ENCODE measurements at places on chromosomes 5 and 9. TPM values are rescaled to one million over a fixed set of nuclear protein-coding genes. Genes with fewer than 3 reads are reported as not detected.

The TNFSF15 gene
- under 0.01 TPM for total RNA-seq

The INSL6 gene
- not detected for total RNA-seq

The PCDHB4 gene
- 0.13 TPM for total RNA-seq

The MLANA gene
- not detected for total RNA-seq

The SLC46A2 gene
- not detected for total RNA-seq

The SLC4A9 gene
- not detected for total RNA-seq

The SPAG8 gene
- 0.26 TPM for total RNA-seq

The BTNL3 gene
- not detected for total RNA-seq

The TIMD4 gene
- total RNA-seq, result not detected

The MARVELD2 gene
- total RNA-seq, result 19.5 TPM

GRCh38 chr9:128397831-128398230 is 22.8 kb upstream of the CERCAM start:
- DNase-seq, result no peak

GRCh38 chr9:107389617-107390071 is 99.9 kb downstream of the KLF4 start:
- DNase-seq, result peak; percentile 99

- DNase-seq, result peak; percentile 55
These were observed 616.4 kb upstream of the NUDT12 start for GRCh38 chr5:104178829-104179456.

DNA sequence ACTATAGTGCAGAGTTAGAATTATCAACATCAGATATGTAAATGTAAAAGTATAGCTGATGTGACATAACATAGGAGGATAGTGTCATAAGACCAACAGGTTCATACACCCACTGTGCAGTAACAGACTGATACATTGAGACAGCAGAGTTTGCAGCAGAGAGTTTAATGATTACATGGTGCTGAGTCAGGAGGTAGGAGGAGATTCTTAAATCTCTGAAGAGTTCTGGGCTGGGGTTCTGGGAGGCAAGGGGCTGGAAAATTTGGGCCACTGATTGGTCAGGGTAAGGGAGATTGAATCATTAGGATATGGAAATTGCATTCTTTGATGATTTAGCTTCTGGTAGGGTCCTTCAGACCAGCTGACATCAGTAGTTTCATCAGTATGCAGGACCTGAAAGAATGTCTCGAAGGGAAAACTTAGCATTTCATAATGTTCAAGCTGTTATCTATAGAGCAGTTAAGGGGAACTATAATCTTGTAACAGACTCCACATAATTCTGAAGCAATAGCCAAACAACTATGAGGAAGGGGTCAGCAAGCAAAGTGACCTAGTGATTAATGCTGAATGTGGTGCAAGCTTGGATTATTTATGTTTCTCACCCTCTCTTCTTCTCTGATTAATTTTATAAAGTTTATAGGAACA is 35.6 kb downstream of the CCL28 start:
- DNase-seq, result no peak

- DNase-seq, result no peak
These were observed 13.2 kb downstream of the CMYA5 start for GRCh38 chr5:79702606-79703380.

DNA sequence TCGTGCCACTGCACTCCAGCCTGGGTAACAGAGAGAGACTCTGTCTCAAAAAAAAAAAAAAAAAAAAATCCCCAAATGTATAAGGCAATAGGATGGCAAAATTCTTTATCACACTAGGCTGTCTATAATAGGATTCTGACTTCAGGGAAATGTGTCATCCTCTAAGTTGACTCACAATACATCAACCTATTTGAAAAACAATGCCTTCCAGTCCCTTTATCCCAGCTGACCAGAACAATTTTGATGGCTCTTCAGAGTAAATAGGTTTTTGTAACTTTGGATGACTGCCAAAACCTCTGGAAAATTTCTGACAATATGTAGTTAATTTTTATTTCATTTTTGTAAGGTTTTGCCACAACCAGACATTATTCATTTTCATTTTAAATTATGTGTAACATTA is 184.1 kb downstream of the CCDC192 start:
- DNase-seq, result peak; percentile 61

GRCh38 chr9:99820685-99821395 is 845 bp upstream of the NR4A3 start:
- peak; percentile 70 for DNase-seq

- peak; percentile 42 for DNase-seq
These were observed 5.9 kb downstream of the DMRTA1 start for GRCh38 chr9:22452415-22453010.

GRCh38 chr9:133845440-133845839 is 107.3 kb upstream of the SARDH start:
- DNase-seq, result no peak

- DNase-seq, result peak; percentile 38
These were observed 92.1 kb upstream of the IL12B start for GRCh38 chr5:159422361-159422760.

DNA sequence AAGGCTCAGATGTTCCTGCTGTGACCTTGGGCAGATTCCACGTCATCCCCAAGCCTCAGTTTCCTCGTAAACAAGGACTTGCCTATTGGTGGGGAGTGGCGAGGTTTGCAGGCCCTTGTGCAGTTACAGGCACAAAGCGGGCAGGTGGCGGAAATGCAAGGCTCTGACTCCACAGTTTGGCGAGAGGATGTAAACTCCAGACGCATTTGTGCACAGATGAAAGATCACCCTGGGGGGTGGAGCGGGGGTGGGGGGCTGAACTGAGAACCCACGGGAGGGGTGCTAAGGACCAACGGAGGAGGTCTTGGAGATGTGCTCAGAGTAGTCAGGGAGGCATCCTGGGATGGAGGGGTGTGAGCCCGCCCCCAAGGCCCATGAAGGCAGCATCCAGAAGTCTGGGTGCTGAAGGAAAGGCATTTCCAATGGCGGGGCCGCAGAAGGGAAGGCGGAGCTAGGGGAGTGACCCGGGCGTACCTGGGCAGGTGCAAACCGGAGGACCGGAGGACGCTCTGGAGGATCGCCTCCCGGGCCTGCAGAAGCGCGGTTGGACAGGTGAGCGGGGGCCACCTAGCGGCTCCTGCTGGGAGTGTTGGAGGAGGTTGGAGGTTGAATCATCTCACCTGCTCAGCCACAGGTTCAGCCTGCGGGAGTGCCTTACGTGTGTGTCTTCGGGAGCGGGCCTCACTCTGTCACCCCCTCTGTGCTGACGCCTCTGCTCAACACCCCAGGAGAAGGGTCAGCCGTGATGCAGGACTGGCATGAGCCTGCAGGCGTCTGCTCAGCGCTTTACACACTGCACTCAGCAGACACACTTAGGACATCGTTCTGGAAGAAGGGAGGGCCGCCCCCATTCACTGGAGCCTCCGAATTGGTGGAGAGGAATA is 1.9 kb upstream of the FIBCD1 start:
- DNase-seq, result peak; percentile 83

GRCh38 chr5:143222287-143223231 is 180.9 kb downstream of the NR3C1 start:
- no peak for DNase-seq

DNA sequence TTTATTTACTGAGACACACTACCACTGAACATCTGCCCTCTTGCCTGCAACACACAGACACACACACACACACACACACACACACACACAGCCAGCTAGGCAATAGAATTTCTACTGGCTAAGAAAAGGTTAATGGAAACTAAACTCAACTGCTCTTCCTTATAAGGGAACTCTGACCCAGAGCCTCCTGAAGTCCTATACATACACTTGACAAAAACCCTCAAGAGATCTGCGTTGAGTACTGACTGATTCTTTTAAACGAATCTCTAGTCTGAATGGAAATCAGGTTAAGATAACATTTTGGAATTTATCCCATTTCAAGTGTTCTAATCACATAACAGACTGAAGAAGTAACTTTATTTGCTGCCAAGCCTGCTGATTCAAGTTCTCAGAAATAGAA is 25.9 kb upstream of the TRPM3 start:
- no peak for DNase-seq

DNA sequence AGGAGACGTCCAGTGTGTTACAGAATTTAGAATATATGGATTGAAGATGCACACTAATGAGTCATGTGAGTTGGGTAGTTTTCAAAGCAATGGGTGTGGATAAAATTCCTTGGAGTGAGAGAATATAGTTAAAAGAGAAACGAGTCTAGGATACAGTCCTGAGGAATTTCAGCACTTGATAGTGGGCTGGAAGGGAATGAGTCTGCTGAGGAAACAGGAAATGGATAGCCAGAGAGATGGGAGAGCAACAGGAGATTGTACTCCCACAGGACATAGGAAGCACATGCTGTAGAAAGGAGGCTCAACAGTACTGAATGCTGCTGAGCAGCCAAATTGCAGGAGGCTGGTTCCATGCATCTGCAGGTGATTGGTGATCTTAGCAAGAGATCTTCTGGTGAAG is 68.1 kb downstream of the FBN2 start:
- no peak for DNase-seq

DNA sequence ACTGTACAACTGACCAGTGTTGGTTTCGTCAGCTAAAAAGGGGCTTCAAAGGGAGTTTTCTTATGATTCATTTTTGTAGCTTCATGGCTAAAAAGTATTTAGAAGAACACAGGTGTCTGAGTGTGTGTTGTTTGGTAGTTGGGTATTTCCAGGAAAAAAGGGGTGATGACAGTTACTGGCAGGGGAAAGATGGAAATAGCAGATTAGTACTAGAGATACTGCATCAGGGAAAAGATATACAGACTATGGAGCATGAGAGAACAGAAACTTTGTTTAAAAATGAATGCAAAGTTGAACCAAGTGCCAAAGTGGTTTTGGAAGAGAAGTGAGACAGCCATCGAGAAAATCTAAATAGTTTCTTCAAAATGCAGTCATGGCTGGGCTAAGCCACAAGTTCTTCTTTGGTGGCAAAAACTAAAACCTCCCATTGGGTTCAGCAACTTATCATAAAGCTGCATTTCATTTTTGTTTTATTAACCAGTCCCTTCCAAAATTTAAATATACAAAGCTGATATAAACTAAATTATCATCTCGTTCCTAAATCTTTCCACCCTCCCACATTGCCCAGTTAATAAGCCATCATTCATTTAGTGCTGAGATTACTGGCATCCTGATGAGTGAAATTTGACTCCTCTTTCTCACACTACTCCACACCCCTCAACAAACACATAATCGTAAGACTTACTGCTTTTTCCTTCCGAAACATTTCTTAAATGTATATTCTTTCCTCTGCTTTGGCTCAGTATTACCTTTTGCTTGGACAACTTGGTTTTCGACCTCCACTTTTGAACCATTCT is 33.5 kb downstream of the ELL2 start:
- no peak for DNase-seq

DNA sequence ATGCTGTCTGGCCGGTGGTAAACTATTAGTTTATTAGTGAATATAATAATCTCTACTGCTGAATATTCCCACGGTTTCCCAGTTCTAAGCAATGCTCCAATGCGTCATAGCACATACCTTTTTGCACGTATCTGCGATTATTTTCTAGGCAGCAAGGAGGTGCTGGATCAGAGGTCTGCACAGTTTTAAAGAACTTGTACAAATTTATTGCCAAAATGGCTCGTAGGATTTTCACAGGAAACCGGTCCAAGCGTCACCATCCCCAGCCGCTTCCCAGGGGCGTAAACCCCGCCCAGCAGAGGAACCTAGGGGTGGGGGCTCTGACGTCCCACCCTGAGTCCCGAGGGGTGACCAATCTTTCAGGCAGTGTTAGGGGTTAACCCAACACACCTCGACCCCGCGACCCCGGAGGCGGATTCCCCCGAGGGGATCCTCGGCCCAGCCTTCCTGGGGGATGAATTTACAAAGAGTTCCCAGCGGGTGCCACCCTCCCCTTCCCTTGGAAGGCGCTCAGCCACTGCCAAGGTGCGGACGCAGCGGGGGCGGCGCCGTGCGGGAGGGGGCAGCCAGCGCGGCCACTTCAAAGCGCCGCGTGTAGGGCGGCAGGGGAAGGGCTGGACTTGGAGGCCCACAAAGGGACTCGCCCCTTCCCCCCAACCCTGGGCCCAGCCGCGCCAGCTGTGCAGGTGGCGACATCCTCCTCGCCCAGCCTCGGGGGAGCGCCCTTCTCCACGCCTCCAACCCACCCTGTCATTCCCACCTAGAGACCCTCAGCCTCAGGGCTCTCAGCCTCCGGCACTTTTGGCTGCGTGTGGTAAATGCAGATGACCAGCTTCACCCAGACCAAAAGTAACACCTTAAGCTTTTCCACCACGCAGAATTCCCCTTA is 43.5 kb upstream of the TCF7 start:
- DNase-seq, result peak; percentile 68

DNA sequence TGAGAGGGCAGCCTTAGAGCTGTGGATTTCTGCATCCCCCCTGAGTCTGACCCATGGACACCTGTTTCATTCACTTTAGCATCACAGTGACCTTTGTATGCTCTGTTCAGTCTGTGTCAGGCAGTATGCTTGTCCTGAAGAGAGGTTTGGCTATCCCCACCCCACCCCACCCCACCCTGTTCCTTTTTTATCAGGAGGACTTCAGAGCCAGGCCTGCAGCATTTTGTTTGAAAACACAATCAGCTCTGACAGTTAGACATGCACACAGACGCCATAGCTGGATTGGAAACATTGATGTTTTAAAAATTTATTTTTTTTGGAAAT is 142.2 kb downstream of the NTRK2 start:
- no peak for DNase-seq

DNA sequence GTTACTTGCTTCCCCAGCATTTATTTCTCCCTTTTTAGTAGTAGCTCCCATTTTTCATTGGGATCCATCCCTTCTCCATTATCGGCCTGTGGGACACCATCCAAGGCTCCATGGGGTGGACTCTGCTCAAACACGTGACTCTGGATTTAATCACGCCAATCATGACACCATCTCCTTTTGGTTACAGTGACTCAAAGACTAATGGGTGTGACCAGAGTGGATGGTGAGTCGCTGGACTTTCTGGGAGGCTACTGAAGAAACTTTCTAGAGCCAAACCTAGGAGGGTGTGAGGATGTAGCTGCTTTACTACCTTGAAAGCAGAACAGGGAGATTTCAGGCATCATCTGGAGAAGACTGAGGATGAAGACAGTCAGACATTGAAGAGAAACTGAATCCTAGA is 93.1 kb downstream of the PJA2 start:
- peak; percentile 80 for DNase-seq

DNA sequence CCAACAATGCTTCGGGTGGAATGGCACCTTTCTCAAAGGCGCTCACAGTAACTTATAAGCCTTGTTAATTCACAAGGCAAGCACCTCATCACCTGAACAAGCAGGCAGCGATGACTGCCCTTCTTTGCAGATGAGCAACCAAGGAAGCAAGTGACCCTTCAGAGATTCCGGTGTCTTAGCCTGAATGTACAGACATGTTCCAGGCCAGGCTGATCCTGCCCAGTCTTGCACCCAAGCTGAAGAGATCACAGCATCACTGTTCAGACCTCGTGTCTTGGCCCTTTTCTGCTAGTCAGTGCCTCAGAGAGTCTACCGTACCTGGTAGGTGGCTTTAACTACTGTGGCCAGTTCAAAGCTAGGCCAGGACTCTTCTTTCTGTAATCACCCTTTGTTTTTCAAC is 94.7 kb upstream of the ERCC6L2 start:
- peak; percentile 73 for DNase-seq
